Esophagus muscularis mucosa (tissue), 4 donors: ENCODE measurements at places on chromosomes 3 and 15. TPM values are rescaled to one million over a fixed set of nuclear protein-coding genes. Genes with fewer than 3 reads are reported as not detected.

- DNase-seq: no peak
These were observed 1.8 kb downstream of the ANP32A start for GRCh38 chr15:68818769-68819494.

- no peak for DNase-seq
These were observed 89.8 kb downstream of the LRRC3B start for GRCh38 chr3:26712211-26713026.

DNA sequence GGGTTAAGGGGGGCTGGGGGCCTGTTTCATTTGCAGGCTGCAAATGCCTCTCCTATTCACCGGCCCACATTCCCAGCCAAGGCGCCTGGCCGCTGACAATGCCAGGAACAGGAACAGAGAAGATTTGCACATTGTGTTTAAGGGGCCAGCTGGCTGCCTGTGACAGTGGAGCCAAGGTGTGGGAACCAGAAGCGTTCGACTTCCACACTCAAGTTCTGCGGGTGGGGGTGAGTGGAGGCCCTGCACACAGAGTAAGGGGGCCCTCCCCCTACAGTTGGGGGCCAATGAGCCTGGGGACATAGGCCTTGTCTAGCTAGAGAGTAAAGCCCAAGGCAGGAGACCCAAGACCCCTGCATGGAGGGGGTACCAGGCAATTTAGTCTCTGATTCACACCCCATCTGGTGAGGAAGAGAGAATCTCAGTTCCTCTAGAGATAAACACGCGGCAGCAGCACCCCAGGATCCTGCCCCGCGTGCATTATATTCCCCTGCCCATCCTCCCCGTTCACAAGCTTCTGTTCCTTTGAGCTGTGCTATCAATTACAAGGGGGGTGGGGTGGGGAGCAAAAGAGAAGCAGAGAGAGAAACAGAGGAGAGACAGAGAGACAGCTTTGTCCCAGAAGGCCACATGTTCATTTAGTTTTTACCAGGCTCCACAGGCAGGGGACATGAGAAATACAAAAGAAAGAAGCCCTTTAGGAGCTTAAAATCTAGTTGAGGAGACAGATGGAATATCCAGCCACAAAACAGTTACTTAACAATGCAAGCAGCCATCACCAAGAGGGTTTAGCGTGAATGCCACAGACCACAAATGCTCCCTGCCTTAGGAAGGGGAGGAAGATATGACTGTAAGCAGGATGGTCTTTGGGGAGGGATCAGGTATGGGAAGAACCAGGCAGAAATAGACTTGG, 9.2 kb downstream of the IGDCC3 start:
- no peak for DNase-seq

GRCh38 chr3:112776000-112776399, 70.7 kb downstream of the CD200R1L start:
- no peak for DNase-seq

ZNF502 gene
- total RNA-seq: 5.2 TPM

GOLGA6L9 gene
- 1.4 TPM for total RNA-seq

DYNLT2B gene
- 9.5 TPM for total RNA-seq

NR2F2 gene
- total RNA-seq: 109 TPM

CD200 gene
- 7.9 TPM for total RNA-seq
